ENCODE measurements at places on chromosomes 12 and 14.

GRCh38 chr14:56730538-56731145 is 79.6 kb downstream of the OTX2 start:
- DNase-seq: no peak

DNA sequence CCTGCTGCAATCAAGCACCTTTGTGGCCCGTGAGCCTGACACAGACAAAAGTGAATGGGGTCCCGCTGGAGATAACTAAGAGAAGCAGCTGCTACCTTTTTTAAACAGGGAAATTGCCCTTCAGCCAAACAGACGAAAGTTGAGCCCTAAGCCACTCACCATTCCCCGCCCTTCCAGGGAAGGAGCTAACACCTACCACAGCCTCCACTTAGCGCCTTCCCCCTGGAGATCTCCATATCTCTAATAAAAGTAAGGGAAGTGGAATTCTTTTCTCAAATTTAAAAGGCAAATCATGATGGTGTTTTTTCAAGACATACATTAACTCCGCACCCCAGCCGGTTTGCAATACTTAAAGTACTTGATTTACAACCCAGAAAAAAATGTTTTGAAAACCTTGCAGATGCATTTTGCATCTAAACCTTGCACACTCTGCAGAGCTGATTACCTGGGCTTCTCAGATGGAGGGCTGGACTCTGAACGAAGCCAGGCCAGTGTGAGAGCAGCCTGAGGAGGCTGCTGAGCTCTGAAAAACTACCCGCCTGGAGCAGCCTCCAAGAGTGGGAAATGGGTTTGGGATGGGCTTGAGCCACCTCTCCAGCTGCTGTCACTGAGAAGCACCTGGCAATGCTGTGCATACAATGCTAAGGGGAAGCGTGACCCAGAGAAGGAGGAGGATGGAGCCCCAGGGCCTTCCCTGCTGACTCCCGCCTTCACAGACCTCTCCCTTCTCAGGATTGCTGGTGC is 10.0 kb downstream of the NUAK1 start:
- DNase-seq: no peak

DNA sequence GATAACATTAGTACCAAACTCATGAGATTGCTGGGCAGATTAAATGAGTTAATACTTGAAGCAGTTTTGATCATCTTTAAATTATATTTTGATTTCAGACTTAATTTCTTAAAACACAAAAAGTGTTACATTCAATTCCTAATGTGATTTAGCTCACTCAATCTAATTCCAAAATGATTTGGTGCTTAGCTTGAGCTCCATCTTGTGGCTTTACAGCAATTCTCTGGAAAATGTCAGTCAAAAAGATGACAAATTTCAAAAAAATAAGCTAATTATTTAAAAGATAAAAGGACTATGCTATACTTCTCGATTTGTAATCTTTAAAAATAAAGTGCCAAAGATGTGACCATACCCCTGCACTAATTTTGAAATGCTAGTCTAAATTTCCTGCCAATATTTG is 10.1 kb downstream of the LLPH start:
- DNase-seq: no peak

DNA sequence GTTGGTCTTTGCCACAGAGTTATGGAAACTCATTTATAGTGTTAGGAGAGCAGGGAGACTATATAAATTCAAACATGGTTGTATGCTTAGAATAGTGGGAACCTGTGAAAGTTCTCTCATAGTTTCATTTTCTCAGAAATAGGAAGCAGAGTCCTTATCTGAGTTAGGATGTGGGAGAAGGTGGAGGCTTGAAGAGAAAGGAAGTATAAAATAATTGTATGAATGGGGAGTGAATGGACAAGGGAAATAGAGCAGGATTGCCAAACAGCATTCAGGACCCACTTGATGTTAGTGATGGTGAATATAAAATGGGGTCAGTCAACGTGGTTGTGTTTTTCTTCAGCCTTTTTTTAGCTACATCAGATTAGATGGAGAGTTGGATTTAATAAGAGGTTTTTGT is 34.0 kb upstream of the TPH2 start:
- DNase-seq: no peak

DNA sequence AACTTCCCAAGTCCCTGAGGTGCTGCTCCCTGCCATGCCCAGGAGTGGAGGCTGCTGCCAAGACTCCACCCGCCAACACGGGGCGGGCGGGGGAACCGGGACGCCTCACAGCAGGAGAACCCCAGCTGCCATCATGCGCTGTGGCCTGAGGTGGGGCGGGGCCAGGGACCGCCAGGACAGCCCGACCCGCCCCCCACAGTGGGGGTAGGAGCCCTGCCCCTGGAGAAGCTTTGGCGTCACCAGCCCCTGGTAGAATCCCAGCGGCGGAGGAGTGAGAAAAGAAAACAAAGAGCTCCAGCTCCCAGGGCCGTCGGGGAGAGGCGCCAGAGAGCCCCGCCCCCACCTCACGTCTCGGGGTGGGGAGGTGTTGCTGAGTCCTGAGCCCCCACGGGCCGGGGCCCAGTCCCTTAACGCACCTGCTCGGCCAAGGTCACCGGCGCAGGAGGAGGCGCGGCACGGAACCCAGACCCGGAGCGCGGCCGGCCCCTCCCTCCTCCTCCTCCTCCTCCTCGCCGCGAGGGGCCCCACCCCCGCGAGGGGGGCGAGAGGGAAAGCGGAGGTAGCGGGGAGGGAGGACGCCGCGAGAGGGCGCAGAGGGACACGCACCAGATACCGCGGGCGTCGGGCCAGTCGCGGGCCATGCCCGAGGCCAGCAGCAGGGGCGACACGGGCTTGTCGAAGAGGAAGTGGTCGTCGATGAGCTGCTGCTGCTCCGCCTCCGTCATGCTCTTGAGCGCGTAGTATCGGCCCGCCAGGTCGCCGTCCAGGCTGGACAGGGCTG is 1.8 kb downstream of the CKB start:
- peak; percentile 61 for DNase-seq
